ENCODE measurements at places on chromosomes 2 and 18.
A peak's percentile ranks its signal among the peaks of the same experiment; 100 is the strongest.

DNA sequence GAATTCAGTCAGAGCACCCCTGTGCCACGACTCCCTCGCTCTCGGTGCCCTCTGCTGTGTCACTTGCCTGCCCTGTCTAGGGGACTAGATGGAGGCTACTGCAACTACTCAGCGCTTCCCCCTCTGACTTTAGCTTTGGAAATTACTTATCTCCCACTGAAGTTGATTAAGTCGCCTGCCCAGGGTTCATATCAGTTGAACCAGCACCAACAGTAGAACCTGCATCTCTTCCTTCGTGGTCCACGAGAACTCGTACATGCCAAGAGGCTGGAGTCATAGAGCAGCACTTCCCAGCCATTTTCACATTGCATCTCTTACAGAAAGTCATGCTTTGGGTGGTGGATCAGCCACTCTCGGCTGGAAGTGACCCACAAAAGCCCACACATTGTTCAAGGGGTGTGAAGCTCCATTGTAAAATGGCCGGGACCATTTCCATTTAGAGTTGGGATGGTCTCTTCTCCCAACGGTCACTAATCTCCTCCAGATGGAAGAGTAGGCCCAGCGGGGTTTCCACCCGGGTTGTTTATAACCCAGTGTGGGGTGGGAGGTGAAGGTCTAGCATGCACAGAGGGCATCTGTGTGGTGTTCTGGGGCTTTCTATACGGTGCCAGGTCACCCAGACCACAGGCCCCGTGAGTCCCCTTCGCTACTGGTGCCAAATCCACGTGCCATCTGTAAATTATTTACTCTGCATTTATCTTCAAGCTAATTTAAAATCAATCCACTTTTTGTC is 38.0 kb downstream of the STEAP3 start:
- DNase-seq, result no peak

DNA sequence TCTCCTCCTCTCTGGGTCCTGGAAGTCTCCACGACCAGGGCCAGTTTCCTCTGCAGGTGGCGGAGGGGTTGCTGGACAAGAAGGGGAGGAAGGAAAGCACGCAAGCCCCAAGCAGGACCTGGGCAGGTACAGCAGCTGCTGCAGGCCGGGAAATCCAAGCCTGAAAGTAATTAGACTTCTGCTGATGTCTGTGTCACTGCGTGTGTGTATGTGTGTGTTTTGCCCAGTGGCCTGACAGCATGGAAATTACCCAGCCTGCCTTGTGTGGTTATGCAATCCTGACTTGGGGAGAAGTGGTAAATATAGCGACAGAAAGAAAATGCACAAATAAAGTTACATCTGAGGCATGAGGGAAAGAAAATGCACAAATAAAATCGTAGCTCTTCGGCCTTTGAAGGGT is 121.8 kb upstream of the ZBTB14 start:
- DNase-seq, result no peak

DNA sequence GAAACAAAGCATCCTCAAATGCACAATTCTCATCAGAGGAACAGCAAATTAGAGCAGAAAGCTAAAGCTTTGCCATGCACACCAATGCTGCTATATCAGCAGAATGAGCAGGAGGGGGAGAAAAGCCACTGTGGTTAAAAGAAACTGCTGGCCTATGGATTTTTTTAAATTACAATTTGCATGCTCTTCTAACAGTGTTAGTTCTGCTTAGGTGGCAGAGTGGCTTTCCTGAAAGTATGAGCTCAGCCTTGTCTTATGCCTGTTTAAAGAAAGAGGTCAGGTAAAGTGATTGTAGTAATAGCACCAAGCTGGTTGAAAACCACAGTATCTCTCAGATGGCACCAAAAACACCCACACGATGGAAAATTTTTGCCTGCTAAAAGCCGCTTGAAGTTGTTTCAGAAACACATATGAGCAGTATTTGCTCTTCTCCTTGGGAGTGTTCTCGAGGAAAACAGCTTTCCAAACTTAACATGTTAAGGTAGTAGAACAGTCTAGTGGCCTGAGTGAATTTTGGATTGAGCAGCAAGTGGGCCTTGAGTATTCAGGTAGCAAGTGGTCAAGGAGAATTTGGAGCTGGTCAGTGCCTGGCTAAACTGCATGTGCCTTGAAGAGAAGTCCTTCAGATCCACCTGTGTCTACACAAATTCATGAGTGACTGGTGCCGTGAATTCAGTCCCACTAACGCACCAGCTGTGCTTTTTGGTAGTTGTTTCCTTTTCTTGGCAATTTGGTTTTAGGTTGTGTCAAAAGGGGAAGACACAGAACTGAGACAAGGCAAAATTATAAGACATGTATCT is 19.6 kb upstream of the NDUFV2 start:
- DNase-seq, result peak; percentile 64

GRCh38 chr2:145597006-145597405 is 1077.1 kb upstream of the ZEB2 start:
- no peak for DNase-seq

DNA sequence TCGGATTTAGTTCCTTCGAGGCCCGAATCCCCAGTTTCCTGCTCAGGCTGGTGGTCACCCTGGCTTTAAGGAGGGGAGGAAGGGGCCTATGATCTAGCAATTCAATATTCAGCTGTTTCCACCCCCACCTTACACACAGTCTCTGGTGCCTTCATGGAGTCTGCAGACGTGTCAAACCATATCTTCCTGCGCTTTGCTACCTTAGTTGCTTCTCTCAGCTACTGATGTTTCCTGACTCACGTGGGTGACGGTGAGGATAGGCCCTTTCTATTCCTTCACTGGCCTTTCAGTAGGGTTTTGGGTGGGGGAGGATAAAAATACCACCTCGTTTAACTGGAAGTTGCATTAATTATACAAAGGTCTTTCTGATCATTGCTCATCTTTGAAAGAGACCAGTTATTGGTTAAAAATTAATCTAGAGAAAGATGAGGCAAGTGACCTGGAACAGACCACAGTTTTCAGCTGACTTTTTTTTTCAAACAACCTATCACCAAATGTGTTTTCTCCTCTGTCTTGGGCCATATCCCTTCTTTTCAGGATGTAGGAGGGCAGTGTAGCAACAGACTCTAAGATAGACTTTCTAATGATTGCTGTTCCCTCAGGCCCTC is 49.7 kb downstream of the SH2D6 start:
- no peak for DNase-seq

- no peak for DNase-seq
These were observed 28.6 kb downstream of the PLA2R1 start for GRCh38 chr2:160033732-160034392.

- no peak for DNase-seq
These were observed 122.5 kb downstream of the FOXI3 start for GRCh38 chr2:88329815-88330603.

GRCh38 chr2:107405261-107405660 is 421.4 kb upstream of the RGPD4 start:
- no peak for DNase-seq

DNA sequence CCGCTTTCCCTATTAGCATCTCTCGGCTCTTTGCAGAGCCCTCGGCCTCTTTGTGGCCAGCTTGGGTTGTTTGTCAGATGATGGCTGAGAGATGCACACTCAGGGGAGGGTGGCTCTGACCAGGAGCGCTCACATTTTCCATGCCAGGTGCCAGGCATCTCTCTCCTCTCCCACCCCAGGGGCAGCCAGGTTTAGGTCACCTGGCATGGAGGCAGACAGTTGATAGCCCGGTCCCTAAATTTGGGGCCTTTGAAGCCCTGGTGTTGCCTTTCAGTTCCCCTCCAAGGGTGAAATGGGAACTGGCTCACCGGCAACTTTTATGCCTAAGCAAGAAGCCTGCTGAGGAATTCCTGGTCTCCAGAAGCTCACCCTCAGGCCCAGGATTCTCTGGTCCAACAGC is 19.1 kb downstream of the LBH start:
- DNase-seq, result no peak

GRCh38 chr2:52886556-52886955 is 881.0 kb upstream of the CHAC2 start:
- DNase-seq, result no peak

DNA sequence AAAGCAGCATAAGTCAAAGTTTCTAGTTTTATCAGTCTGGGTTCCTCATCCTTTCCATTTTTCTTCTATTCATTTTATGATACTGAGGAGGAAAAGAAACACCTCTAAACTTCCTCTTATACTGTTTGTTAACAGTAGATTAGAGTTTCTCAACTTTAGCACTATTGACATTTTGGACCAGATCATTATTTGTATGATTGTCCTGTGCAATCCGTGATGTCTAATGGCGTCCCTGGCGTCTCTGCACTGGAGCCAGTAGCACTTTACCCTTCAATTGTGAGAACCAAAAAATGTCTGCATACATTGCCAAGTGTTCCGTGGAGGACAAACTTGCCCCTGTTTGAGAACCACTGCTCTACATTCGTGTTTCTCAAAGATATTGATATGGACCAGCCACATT is 25.2 kb downstream of the PTPN4 start:
- DNase-seq, result no peak

DNA sequence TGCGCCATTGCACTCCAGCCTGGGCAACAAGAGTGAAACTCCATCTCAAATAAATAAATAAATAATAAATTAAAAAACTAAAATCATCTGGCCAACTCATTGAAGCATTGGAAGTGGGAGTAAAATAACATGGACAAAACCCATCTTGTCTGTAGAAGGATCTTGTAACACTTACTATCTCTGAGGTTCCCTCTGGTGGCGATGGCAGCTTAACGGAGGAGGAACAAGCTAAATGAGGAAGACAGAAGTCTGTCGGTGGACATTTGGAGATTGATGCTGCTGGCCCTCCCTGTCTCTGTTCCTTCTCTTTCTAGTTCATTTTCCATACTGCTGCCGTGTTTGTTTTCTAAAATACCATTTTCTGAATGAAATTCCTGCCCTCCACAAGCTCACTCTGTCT is 43.4 kb downstream of the ZCCHC2 start:
- peak; percentile 19 for DNase-seq

DNA sequence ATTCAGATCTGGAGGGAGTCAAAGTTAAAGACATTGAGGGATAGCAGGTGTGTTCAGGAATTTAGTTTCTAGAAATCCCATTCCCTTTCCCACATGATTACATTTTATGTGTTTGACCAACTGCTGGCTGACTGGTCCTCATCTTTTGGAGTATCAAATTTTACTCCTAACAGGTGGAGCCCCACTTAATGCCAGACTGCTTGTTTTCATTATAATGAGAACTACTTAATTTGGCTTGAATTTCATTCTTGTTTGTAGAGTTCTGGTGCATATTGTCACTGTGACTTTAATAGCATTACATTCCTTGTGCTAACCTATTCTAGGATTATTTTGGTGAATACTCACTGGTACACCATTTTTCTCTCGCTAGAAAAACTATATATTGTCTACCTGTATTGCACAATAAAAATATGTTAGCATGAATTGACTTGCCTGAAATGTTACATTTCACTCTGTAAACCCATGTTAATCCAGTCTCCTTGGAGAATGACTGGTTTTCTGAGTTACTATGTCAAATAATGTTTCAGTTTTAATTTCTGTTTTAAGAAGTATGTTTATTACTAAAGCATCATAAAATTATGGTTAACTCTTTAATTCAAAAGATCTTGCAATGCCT is 98.2 kb downstream of the TANC1 start:
- no peak for DNase-seq

- no peak for DNase-seq
These were observed 35.8 kb downstream of the ANO7 start for GRCh38 chr2:241224018-241224850.
